HT1080 (cell line): ENCODE measurements at places on chromosomes 5 and 9.
A peak's percentile ranks its signal among the peaks of the same experiment; 100 is the strongest.

DNA sequence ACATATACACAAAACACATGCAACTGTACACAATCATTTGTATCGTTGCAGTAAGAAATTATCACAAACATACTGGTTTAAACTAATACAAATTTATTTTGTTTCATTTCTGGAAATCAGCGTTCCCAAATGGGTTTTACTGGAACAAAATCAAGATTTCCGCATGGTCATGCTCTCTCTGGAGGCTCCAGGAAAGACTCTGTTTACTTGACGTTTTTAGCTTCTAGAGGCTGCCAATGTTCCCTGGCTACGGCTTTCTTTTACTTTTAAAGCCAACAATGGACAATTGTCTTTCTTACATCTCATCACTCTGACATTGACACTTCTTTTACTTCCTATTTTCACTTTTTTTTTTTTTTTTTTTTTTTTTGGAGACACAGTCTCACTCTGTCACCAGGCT lies 793.1 kb downstream of the CDH9 start:
- DNase-seq: no peak

GRCh38 chr5:59790376-59790775 lies 103.2 kb downstream of the PDE4D start:
- DNase-seq: peak; percentile 81

GRCh38 chr5:144422018-144422727 lies 251.5 kb downstream of the KCTD16 start:
- no peak for DNase-seq

DNA sequence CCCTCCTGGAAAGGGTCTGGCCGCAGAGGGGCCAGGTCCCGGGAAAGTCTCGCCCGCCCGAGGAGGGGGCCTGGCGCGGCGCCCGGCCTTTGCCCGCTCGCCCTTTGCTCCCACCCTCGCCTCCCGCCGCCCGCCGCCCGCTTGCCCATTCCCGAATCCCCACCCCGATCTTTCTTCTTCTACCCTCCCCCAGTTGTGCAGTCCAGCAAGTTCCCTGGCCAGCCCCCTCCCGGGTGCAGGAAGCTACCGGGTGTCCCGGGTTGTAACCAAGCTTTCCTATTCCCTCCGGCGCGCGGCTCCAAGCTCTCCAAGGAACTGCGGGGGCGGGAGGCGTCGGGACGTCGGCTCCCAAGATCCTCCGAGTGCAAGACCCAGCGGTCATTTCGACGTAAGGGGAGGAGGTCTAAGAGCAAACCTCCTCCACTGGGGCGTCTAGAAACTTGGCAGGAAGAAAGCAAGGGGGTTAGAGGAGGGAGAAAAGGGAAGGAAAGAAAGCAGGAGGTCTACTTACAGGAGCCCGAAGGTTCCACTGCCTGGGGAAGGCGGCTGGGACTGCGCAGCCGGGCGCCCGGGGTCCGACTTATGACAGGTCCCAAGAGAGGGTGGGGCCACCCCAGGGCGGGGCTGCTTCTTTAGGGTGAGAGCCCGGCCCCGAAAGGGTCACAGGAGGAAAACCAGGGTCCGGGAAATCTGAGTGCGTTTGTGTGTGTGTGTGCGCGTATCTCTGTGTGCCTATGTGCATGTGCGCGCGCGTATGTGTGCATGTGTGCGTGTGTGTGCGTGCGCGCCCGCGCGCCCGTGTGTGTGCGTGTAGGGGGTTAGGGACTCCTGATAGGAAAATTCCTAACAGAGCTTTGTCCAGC lies at the start of gene PTGR1:
TSS of gene PTGR1 (minus strand) at position 556 of the 863 bp plus-strand sequence. CDS start 2,225 bp downstream, outside the sequence.
- peak; percentile 35 for DNase-seq

- no peak for DNase-seq
Measured at GRCh38 chr9:136209232-136209631, 4.3 kb upstream of the LHX3 start.

GRCh38 chr9:92720209-92720765 lies 44.3 kb downstream of the BICD2 start:
- no peak for DNase-seq

DNA sequence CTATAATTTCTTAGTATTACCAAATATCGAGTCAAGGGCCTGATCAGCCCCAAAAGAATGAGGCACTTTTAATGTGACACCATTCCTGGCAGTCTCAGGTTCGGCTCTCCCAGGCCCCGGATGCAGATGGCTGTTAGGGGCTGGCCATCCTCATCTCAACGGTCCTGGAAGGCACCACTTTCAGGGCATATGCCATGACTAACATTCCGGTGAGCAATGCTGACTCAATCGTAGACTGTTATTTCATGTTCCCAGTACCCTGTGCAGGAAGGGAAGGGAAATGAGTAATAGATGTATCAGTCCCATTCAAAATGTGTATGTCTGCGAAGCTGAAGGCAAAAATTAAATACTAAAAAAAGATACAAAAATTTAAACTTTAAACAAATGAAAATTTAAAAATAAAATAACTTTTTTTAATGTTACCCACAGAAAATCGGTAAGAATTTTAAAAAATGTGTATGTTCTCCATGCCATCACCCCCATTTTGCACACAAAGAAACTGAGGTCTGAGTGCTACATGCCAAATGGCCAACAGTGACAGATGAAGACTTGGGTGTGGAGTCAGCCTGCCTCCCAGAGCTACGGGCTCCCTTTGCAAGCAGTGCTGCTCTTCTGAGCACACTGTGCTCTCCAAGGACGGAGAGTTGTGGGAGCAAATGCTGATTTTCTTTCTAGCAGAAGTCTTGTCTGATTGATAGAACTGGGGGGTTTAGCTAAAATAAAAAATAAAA lies 79.0 kb downstream of the GLDC start:
- DNase-seq: peak; percentile 99

- DNase-seq: no peak
Measured at GRCh38 chr5:14545862-14546261, 35.7 kb upstream of the OTULINL start.

DNA sequence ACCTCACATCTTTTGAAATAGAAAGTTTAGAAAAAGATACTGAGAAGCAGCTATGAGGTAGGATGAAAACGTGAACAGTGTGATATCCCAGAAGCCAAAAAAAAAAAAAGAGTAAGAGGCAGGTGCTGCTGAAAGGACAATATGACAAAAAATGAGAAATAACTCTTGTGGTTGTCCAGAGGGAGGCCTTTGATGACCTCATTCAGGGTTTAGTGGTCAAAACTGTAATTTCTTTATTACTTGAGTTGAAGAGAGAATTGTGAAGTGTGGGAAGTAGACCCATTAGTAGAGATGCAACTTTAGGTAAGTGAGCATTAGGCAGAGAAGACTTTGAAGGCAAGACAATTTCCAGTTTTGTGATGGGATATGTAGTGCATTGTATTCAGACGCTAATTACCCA lies 1306.3 kb upstream of the ACO1 start:
- DNase-seq: peak; percentile 2

DNA sequence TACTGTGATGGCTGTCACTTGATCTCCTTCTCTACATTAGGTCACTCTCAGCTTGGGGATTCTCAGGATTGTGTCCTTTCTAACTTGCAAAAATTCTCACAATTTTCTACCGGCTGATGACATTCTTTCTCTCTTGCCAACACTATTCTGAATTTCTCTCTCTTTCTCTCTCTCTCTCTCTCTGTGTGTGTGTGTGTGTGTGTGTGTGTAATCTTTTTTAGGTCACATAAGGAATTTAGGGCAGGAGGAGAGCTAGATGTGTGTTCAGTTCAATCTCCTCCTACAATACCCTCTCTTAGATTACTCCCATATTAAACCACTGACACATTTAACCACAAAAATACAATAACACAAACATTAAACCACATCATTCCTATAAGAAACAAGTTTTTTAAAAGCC lies 242.3 kb upstream of the NREP start:
- DNase-seq: peak; percentile 44

GRCh38 chr5:100446879-100447430 lies 88.2 kb upstream of the FAM174A start:
- no peak for DNase-seq

- DNase-seq: no peak
Measured at GRCh38 chr5:1526681-1527131, 2.9 kb upstream of the LPCAT1 start.

DNA sequence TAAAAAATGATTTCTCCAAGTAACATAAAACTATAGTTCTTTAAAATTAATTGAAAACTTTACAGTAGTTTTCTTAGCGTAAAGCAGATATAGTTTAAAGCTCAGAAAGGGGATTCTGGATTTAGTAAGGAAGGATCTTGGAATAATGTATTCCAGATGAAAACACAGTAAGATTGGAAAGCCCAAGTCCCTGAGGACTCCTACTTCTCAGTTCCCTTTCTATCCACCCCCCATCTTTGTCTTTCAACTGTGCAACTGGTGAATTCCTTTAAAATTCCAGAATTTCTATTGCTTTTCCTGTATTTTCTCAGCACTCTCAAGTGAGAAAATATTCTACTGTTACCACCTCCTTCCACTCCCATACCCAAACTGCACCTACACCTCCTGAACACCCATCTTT lies 184.5 kb upstream of the FBN2 start:
- no peak for DNase-seq

- no peak for DNase-seq
Measured at GRCh38 chr5:148966348-148966747, 96.5 kb downstream of the SH3TC2 start.

GRCh38 chr9:133419005-133419404 lies 1.2 kb upstream of the REXO4 start:
- no peak for DNase-seq

- no peak for DNase-seq
Measured at GRCh38 chr5:131532031-131532640, 102.9 kb downstream of the RAPGEF6 start.

GRCh38 chr9:109346904-109347303 lies 26.0 kb upstream of the EPB41L4B start:
- DNase-seq: no peak

- DNase-seq: peak; percentile 68
Measured at GRCh38 chr5:113212244-113212920, 222.4 kb downstream of the TSSK1B start.

DNA sequence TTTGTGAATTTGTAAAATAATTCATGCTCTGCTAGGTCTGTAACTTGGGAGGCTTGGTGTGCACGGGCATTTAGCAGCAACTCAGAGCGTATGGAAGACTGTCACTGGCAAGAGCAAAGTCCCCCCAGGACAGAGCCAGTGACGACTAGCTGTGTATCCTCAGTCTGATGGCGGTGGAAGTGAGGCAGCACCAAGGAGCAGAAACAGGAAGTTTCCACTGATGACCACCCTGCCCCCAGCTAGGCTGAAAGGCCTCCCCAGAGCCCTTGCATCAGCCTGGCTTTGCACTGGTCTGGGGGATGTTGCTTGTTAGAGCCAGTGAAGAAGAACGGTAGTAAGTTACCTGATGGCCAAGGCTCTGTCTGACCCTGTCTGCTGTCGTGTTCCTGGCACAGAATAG lies 66.8 kb upstream of the ABL1 start:
- DNase-seq: peak; percentile 17

DNA sequence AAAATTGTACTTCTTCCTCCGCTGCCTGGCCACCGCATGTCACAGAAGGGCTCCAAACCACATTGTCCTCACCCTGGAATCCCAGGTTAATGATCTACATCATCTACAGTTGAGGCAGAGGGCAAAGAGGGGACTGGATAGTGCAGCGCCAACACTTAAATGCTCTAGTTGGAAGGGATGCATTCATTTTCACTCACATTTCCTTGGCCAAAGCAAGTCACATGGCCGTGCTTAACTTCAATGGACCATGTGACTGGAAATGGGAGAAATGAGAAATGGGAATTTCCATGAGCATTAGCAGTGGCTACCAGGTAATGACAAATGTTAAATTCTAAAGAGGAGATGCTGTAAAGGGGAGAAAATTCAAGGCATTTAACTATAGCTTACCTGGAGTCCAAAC lies 13.3 kb upstream of the GNAQ start:
- DNase-seq: no peak

DNA sequence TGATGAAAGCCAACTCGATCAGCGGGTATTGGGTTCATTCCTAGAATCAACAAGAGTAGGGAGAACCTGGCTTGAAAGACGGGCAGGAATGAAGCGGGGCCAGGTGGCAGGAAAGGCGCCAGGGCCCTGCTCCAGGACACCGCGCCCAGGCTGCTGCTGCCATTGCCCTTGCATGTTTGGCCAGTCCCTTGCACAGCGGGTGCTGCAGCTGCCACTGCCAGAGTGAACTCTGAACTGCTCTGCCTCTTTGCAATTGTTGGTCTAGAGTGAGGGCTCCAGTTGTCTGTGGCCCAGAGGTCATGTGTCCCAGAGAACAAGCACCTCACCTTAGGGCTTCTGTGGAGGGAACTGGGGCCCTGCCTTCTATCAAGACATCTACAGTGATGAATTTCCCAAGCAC lies 24.0 kb upstream of the CARTPT start:
- DNase-seq: no peak

DNA sequence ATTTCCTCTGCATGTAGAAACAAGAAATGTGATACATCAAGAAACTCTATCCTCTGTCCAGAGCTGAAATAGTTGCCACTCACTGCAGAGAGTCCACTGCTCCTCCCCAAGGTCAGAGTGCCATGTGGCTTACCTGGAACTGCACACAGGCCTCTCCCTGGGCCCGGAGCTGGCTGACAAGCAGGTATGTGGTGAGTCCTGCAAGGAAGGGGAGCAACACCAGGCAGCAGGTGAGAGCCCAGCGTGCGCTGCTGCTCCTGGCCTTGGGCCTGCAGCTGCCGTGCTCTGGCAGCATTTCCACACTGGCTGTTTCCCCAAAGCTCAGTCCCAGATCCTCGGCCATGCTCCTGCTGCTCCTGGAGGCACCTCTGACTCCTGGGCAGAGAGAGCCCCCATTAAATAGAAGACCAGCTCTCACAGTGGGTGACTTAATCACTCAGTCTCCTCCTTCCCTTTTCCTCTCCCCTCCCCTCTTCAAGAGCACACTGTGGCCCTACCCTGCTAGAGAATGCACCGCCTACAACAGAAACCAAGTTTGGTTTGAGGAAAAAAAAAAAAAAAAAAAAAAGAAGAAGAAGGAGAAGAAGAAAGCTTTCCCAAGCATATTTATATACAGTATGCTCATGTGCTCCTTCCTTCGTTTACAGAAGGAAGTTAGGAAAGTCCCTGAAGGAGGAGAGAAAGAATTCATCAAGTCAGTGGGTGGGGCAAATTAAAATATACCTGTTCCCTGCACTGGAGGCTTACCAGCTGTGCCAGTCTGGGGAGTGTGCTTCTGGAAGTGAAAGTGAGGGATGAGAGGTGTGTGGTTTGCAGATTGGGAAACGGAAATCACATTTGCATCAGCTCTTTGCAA lies at the start of gene TNFSF15:
TSS of gene TNFSF15 (minus strand) at position 370 of the 856 bp plus-strand sequence. CDS start at position 343, 27 bp downstream.
- DNase-seq: no peak

DNA sequence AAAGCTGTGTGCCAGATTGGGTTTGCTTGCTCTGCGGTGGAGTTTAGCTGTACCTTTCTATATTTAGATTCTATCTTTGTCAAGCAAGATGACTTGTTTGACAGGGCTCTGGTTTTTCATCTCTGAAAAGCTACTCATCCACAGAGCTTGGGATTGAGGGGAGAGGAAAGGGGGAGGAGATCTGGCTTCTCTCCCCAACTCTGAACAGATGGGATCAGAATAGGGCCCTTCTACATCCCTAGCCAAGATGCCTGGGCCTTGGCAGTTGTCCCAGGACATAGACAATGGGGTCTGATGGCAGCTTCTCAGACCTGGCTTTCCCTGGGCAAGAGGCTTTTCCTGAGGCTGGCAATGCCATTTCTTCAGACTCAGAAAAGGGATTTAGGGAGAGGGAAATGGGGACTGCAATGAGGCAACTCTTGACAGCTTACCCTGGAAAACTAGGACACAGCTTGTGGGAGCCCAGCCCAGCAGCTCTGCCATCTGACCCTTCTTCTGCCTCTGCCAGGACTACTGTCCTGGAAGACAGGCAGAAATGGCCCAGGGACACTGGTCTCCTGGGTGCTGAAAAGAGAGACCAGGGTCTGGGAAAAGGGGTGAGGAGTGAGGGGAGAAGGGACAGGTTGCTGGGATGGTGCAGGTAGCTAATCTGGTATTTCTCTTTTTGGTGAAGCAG lies 50.2 kb upstream of the ASTN2 start:
- no peak for DNase-seq
